ENCODE measurements at places on chromosomes 3 and 15.

DNA sequence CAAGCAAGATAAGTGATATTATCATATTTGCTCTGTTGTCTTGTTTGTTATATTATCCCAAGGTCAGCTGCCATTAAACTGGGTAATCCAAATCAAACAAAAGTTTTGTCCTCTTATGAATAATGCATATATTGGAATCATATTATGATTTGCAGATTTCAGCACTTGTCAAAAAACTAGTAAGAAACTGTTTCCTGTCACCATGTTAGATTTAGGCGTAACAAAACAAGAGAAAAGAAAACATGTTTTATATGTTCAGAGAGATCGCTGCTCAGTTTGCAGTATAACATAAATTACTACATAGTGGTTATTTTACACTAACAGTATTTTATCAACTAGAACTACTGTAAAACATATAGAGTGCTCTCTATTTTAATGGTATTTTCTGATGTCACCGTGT is 123.4 kb upstream of the ICE2 start:
- no peak for DNase-seq

GRCh38 chr3:32815841-32816438 is 1.9 kb upstream of the TRIM71 start:
- no peak for DNase-seq

DNA sequence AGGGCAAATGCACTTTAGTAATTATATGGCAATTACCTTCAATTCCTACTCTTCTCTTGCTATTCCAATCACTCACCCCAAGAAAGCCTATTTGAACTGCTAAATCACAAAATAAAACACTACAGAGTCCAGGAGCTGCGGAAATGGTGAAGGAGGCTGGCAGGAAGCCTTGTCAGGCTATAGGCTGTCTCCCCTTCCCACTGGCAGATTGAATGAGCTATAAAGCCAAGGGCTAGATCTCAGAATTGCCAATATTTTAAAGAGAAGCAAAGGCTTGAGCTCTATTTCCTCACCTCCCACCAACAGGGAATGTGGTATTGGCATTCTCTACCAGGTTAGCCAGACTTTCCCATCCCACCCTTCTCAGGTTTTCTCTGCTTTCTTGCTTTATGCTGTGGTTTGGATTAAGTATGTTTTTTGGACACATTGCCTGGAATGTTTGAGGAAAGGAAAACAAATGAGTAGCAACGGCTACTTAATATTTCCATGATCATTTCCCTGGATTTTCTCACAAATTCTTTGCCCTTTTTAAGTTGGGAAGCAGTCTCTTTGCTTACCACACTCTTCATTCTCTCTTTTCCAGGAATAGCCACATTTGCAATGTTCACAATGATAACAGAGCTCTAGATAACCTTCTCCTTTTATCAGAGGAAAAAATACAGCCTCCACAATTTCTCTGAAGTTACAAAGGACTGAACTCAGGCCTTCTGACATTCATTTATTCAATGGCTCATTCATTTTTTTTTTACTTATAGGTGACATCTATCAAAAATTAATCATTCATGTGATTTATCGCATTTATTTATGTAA is 1125.4 kb downstream of the ROBO1 start:
- DNase-seq: no peak

GRCh38 chr15:86284635-86285034 is 205.0 kb downstream of the AGBL1 start:
- no peak for DNase-seq

GRCh38 chr15:68353421-68354135 is 76.0 kb downstream of the FEM1B start:
- DNase-seq: no peak

DNA sequence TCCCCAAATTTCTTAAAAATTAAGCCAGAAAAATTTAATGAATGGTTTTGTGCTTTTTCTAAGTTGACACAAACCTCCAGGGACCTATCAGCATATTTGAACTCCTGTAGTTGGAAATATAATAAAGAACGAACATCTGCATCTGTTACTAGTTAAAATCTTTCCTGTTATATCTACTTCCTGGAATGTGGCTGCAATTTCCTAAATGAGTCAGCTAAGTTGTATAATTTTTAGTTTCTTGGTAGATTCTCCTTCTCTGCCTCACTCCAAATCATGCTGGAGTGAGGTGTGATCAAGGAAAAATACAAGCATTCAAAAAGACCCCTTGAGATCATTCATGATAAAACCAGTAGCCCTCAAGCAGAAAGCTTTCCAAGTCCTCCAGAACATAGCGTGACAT is 106.2 kb upstream of the MCTP2 start:
- DNase-seq: no peak

DNA sequence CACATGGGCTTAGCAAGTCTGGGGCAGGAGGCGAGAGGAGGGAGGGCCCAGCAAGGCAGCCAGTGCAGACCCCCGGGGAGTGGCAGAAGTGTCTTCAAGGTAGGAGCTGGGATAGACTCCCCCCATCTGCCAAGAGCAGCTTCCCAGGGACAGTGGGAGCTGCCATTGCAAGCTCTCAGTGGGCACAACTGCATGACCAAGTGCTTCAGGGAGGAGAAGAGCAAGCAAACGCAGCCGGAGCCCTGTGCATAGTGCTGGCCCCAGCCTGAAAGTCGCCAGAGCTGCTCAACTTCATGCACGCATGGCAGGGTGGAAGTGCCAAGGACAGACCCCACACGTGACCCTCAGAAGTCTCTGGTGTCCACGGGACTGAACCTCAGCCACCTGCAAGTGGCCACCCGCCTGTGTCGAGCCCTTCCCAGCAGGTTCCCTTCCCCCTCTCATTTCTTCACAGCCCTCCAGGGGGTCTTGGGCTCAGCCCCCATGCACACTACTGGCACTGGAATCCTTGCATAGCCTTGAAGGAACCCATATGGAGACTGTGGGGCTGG is 89.4 kb downstream of the PLXNA1 start:
- no peak for DNase-seq

DNA sequence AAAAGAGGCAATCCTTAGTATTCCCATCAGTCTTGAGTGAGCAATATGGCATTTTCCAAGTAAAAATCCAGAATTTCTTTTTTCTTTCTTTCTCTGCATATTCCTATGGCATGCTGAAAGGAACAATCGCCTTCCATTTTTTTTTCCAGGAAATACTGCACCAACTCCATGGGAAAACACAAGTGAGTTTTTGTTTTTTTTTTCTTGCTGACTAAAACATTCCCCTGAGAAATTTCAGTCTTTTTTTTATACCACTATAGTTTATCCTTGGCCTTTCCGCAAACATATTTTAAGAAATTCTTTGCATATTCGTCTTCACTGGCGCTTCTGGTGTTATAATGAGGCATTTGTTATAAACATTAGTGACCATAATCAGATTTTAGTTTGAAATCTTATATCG is 429.6 kb upstream of the MDFIC2 start:
- DNase-seq: no peak

GRCh38 chr3:41682996-41683395 is 278.9 kb downstream of the ULK4 start:
- DNase-seq: peak; percentile 86

DNA sequence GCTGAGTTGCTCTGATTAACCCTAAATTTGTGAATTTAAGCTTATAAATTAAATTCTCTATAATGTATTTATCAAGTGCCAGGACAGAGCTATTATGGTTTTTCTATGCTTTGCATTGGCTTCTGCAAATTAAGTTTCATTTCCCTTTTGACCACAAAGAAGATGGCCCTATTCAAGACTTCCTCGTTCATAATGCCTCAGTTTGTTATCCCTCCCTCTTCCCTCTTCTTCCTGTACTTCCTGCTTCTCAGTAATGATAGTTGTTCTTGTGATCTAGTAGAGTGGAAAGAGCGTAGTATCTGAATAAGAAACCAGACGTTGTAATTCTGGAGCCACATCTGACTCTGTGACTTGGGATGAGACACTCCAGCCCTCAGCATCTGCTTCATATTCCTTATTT is 118.7 kb downstream of the CACNA1D start:
- DNase-seq: no peak

- DNase-seq: no peak
These were observed 82.3 kb downstream of the LRIG1 start for GRCh38 chr3:66418475-66418931.

GRCh38 chr15:67460521-67460920 is 60.4 kb upstream of the C15orf61 start:
- no peak for DNase-seq

GRCh38 chr3:30835667-30836066 is 58.8 kb downstream of the GADL1 start:
- DNase-seq: no peak

DNA sequence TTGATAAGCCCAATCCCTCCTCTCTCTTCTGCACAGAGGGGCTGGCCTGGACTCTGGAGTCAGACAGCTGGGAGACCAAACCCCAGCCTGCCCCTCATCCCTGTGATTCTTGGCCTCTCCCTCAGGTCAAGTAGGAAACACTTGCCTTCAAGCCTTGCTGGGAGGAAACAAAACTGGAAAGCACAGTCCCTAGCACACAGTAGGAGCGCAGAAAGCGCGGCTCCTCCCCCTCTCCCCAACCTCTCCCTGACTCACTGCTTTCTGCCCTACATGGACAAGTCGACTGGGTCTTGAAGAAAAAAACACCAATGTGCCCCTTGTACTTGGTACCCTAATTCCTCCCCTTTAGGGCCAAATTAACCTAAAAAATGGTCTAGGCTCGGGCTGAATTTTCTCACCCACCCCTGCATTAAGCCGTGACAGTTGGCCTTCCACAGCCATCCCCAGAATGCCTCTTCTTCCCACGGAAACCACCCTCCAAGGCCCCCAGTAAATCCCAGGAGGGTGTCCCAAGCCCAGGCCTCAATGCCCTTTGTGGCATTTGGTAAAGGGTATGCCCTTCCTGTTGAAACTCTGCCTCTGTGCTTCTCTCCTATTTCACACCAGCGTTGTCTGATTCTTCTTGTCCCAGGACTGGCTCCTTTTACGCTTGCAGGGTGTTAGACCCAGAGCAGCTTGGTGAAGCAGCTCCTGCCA is 11.3 kb upstream of the RAF1 start:
- DNase-seq: no peak

DNA sequence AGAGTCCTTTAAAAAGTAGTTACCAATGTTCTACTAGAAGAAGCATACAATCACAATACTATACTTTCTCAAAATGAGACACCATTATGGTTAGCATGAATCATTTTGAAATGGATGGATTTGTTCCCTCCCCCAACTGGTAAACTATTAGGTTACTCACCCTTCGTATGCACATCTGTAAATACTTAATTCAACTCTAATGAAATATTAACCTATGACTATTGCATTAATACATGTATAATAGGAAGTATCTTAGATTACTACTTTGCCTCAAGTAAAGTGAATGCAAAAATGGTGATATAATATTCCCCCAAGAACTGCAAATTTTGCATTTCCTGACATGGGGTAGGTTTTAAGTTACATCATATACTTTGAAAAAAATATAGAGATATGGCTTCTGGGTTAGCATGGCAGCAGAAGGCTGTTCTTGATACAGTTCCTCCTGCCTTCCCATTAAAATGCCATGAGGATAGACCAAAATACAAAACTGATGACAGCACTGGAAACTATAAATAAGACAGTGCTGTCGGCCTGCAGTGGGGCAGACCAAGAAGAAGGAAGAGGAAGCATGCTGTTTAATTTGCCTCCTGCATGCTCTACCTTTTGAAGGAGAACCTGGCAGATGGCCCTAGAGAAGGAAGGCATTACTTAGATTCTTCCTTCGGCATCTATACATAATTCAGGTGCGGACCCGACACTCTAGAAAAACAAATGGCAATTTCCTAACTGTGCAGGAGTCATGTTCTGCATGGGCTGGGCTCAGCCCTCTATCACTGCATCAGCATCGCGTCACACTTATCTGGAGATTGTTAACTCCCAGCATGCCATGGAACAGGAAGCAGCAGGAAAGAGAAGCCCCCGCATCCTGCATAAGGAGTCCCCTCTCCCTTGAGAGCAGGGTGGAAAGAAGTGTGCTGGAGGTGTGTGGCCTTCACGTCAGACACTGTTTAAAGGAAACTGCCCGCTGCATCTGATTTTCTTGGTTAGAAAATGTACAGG is 41.8 kb upstream of the NEO1 start:
- peak; percentile 34 for DNase-seq

GRCh38 chr3:128324911-128325592 is 141.6 kb downstream of the DNAJB8 start:
- DNase-seq: no peak

GRCh38 chr3:113339616-113340244 is 101.6 kb downstream of the CFAP44 start:
- DNase-seq: no peak

DNA sequence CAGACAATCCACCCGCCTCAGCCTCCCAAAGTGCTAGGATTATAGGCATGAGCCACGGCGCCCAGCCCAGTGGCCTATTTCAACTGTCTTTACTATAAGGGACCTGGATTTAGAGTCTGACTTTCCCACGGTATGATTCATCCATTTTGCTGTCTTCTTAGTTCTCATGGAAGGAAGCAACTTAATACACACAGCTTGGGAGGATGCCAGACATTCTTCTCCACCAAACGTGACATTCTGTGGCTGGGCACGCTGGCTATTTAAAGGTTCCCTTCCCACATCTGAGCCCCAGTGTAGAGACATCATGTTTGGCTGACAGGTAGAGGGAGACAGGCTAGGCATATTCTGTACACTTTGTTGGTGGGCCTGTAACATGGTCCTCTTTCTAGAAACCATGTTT is 26.2 kb downstream of the FAM43A start:
- DNase-seq: peak; percentile 96
